ENCODE measurements at places on chromosomes 2 and 18. TPM values are rescaled to one million over a fixed set of nuclear protein-coding genes. Genes with fewer than 3 reads are reported as not detected.

Gene ANKRD23
- total RNA-seq: 9.8 TPM

Gene PLGLB2
- 3.2 TPM for total RNA-seq

Gene SCYGR6
- 6.1 TPM for total RNA-seq

Gene PARD6G
- not detected for total RNA-seq

DNA sequence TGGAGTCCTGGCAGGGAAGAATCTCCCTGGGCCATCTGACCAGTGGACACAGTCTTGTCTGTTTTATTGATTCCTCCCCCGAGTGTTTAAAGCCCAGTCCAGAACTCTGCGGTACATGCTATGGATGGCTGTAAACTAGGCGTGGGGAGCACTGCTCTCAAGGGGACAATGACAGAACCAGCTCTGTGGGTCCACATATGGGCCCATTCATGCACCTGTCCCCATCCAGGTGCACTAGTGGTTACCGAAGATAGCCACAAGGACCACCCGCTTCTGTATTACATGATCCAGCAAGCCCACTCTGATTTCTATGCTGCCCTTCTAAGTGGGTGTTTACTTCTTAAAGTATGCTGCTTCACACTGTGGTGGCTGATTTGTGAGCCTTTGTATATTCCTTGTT is 21.0 kb downstream of the CHST10 start:
- no peaks in the 10 kb centered on the region for H3K36me3 ChIP-seq
- H3K4me3 ChIP-seq: no peak overlapping the region
- no peak for DNase-seq
- peaks cover 30% of the 10 kb centered on the region for H3K4me1 ChIP-seq
- H3K27ac ChIP-seq: no peak overlapping the region

GRCh38 chr2:127001751-127002150 is 103.1 kb downstream of the TEX51 start:
- no peaks in the 10 kb centered on the region for H3K4me1 ChIP-seq
- no peak overlapping the region for H3K27ac ChIP-seq
- DNase-seq: no peak
- no peak overlapping the region for H3K4me3 ChIP-seq

DNA sequence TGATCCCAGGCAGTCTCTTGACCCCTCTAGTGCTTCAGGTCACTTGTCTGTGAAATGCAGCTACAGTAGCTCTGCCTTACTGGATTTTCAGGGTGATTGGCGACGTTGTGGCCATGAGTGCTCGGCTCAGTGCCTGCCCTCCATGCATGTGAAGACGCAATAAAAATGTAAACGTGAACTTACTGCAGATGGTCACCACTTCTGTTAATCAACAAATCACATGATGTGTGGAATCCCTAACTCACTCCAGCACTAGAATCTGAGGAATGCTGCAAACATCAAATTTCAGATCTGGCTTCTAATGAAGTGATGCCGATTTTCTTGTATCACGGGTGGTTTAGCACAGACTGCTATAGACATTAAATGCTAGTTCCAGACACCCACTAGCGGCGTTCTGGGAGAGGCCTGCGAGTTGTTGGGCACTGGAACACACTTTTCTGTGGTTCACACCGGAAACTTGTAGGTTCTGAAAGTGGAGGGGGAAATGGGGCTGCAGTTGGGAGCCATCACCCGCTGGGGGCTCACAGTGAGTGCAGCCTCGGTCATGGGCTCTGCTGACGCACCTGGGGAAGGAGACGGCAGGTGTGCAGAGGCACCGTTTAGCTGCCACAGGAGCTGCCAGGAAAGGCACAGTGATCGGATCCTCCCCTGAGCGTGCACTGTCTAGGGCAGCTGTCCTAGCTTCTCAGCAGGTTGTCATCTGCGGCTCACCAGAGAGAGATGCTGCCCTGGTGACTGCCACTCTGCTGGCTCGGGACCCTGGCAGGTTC is 6.5 kb downstream of the CNDP1 start:
- H3K4me3 ChIP-seq: no peak overlapping the region
- H3K27me3 ChIP-seq: no peaks in the 10 kb centered on the region
- H3K4me1 ChIP-seq: no peaks in the 10 kb centered on the region
- H3K27ac ChIP-seq: no peak overlapping the region

GRCh38 chr2:190200603-190201002 is 119.0 kb downstream of the HIBCH start:
- peaks cover 20% of the 10 kb centered on the region for H3K36me3 ChIP-seq
- H3K27ac ChIP-seq: no peak overlapping the region
- H3K4me1 ChIP-seq: peaks cover 59% of the 10 kb centered on the region
- no peaks in the 10 kb centered on the region for H3K27me3 ChIP-seq
- H3K4me3 ChIP-seq: no peak overlapping the region

- H3K27ac ChIP-seq: peak overlapping the region; percentile 94
- H3K4me1 ChIP-seq: peaks cover 78% of the 10 kb centered on the region
- no peak overlapping the region for H3K4me3 ChIP-seq
- DNase-seq: peak; percentile 56
Measured at GRCh38 chr2:17815468-17816184, 634 bp upstream of the MSGN1 start.
